Activated CD4-positive, CD25-positive, alpha-beta regulatory T cell (primary cell): ENCODE measurements at places on chromosomes 13 and 19.

- DNase-seq: no peak
Observed at GRCh38 chr13:39501702-39502324, 101.2 kb downstream of the LHFPL6 start.

DNA sequence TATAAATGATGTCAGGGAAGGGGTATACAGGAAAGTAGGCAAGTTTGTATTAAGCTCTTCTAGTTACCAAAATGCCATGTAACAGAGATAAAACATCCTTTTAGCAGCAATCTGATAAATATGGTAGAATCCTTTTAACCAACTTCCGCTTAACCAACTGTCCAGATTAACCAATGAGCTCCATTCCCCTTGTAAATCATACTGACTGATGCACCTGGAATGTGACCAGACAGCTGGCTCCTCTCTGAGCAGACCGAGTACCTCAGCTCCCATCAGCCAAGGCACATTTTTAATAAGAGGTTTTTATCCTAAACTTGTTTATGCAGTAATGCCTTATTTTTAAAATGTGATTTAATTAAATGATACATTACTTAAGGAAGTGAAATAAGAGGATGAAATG lies 66.4 kb downstream of the KLF12 start:
- DNase-seq: no peak

- DNase-seq: no peak
Observed at GRCh38 chr13:26896986-26897668, 136.5 kb upstream of the GPR12 start.

- DNase-seq: no peak
Observed at GRCh38 chr19:38389101-38389925, 816 bp downstream of the SPRED3 start.
